Fibroblast of villous mesenchyme (primary cell): ENCODE measurements at places on chromosomes 1 and 21. TPM values are rescaled to one million over a fixed set of nuclear protein-coding genes. Genes with fewer than 3 reads are reported as not detected.

SYCP1 gene
- total RNA-seq, result not detected in 2 replicates

FALEC gene
- total RNA-seq, result 0.64 and 1.3 TPM in 2 replicates

GRCh38 chr21:29372063-29372802, 73.5 kb downstream of the BACH1 start:
- DNase-seq, result peak; percentile 89

- DNase-seq, result peak; percentile 45
These were observed 88.3 kb downstream of the TPR start for GRCh38 chr1:186286615-186287315.

DNA sequence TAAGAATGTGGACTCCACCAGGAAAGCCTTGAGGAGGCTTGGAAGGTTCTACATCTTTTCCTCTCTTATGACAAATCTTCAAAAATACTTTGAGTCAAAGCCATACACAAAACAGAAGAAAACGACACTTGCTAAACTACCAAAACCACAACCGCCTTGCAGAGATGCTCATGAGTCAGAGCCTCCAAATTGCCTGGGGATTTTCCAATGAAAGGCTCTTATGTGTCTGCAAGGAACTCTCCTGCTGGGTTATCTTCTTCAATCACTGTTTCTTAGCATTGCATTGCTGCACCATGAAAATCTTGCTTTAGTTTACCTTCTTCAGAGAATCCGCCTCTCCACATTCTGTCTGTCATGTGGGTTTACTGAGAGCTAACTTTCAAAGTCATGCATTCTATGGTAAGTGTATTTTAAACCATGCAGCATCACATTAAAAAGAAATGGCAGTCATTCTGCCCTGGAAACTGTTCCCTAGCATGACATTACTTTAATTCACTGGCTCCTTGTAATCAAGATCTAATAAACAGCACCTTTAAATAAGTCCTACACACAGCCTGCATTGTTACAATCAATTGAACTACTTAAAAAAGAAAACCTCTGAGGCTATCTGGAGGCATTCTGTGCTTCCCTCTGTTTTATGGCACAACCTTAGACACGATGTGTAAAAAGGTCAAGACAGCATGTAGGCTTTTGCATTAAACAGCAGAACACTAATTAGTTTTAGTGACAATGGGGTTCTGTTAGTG, 210.0 kb upstream of the FOXD3 start:
- peak; percentile 56 for DNase-seq

- no peak for DNase-seq
These were observed 4.2 kb upstream of the RSPH1 start for GRCh38 chr21:42500225-42500624.

DNA sequence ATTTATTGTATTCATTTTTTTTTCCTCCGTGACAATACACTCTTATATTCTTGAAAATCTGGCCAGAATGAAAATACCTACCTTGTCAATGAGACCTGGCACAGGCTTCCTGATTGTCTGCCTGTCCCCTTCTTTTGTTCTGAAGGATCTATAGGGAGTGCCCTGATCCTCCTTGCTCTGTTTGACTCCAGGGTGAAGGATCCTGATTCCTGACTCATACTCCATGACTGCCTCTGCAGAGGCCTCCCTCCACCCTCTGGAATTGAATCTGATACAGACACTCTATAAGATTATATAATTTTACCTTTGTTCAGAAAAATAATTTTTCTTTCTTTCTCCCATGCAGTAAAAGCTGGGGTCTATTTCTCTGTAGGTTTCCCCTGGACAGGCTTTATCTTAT, 116.2 kb downstream of the HMCN1 start:
- no peak for DNase-seq

- DNase-seq, result no peak
These were observed 49.4 kb downstream of the C1orf198 start for GRCh38 chr1:230818901-230819300.
